ENCODE measurements at places on chromosomes 1 and 21.

- H3K36me3 ChIP-seq: no peaks in the 10 kb centered on the region
- H3K27ac ChIP-seq: no peak overlapping the region
- no peak overlapping the region for H3K4me3 ChIP-seq
- no peaks in the 10 kb centered on the region for H3K27me3 ChIP-seq
- peaks cover 13% of the 10 kb centered on the region for H3K4me1 ChIP-seq
Measured at GRCh38 chr1:235052067-235053008, 76.3 kb downstream of the TOMM20 start.

DNA sequence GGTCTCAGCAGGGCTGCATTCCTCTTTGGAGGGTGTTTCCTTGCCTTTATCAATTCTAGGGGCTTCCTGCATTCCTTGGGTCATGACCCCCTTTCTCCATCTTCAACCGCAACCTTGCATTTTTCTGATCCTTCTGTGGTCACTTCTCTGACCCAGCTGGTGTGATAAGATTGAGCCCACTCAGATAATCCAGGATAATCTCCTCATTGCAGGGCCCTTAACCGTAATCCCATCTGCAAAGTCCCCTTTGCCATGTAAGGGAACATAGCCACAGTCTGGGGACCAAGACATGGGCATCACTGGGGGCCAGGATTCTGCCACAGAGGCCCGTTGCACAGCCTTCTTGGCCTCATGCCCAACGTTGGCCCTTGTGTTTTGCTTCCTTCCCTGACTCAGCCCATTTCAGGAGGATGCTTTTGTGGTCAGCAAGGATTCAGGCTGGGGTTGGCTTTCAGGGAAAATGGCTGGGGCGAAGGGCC, 35.0 kb upstream of the IL19 start:
- no peaks in the 10 kb centered on the region for H3K27me3 ChIP-seq
- H3K4me1 ChIP-seq: peaks cover 42% of the 10 kb centered on the region
- no peak for DNase-seq
- peak overlapping the region; percentile 80 for H3K27ac ChIP-seq
- no peak overlapping the region for H3K4me3 ChIP-seq

DNA sequence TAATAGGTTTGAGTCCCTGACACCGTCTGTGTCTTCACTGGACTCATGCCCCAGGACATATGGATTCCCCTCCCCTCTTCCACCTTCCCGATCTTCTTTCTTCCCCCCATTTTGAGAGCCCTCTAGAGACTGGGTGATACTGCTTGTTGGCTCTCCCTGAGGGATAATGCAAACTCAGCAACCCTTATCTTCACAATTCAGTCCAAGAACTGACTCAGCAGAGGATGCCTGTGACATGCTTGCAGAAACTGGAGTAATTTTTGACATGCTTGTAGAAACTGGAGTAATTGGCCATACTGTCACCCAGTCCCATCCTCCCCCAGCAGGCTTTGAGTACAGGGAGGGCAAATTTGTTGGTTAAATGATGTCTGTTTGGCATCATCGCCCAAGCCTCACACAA, 127.6 kb upstream of the CTTNBP2NL start:
- H3K36me3 ChIP-seq: peaks cover 4% of the 10 kb centered on the region
- H3K4me3 ChIP-seq: no peak overlapping the region
- no peak overlapping the region for H3K27ac ChIP-seq
- H3K4me1 ChIP-seq: no peaks in the 10 kb centered on the region
- H3K27me3 ChIP-seq: peaks cover 26% of the 10 kb centered on the region
- no peak for DNase-seq

- no peaks in the 10 kb centered on the region for H3K27me3 ChIP-seq
- no peak for DNase-seq
- H3K36me3 ChIP-seq: no peaks in the 10 kb centered on the region
- H3K27ac ChIP-seq: no peak overlapping the region
Measured at GRCh38 chr1:177017287-177017852, 147.1 kb downstream of the ASTN1 start.

DNA sequence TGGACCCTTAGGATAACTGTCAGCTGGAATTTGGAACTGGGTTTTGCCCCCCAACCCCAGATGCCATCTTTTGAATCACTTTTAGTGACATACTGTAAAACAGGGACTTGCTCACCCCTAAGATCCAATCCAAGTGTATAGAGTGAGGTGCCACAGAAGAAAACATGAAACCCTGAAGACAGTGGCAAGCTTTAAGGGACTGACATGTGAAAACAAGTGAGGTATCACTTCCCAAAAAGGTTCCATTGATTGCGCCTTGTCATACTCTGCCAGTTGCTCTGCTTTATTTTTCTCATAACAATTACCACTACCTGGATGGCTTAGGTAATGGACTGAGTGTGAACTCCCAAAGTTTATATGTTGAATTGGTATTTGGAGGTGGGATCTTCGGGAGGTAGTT, 115.6 kb downstream of the CSMD2 start:
- no peak overlapping the region for H3K27ac ChIP-seq
- DNase-seq: no peak
- no peaks in the 10 kb centered on the region for H3K36me3 ChIP-seq
- no peak overlapping the region for H3K4me3 ChIP-seq

DNA sequence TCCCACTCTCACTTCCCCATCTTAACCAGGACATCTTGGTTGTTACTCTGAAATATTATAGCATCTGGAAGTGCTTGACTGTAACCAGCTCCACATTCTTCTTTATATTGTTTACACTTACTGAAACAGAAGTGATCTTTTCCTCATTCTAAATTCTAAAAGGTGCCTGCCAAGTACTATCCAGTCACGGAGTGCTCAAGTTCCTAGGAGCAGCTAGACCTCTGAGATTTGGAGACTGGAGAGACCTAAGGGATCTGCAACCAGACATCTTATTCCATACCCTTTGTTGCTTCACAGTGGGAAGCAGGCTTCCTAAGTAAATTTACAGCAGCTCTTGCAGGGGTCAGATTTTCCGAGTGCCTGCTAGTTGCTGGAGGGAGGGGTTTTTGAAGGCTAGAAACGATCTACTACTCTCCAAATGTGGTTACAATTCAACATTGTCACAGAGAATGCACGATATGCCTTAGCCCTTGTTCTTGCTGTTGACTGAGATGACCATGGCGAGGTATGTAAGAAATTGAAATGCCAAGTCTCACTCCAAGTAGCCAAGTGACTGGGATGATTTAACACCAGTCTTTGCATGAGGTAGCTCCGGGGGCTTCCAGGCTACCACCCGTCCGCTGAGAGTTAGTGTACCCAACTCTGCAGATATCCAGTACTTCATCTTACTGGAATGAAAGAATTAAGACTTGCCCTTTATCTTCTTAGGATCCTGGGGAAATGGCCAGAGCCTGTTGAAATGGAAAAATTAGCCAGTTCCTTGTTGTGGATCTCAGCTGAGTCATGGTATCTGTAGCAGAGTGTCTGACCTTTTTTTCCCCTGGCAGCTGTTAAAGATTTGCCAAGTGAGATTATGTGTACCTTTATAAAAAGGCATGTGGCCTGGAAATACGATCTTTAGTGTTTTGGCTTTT, 150.8 kb downstream of the MAST2 start:
- H3K36me3 ChIP-seq: no peaks in the 10 kb centered on the region
- H3K4me3 ChIP-seq: no peak overlapping the region
- no peak for DNase-seq

DNA sequence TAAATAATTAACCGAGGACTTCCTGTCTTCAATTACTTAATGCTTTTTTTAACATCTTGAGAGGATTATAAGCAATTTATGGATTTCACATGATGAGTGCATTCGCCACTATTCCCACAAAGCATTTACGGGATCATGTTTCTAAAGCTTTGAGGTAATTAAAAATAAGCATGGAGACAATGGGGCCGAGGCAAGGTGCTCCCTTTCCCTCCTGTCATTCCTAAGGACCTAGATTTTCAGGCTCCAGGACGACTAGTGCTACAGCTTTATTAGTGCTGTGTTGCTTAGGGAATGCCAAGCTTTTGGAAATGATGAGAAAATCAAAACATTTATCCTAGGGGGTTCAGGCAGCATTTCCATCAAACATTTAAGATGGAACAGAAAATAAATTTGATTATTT, 209.2 kb downstream of the KCTD3 start:
- no peak overlapping the region for H3K4me3 ChIP-seq
- no peak overlapping the region for H3K27ac ChIP-seq
- H3K4me1 ChIP-seq: no peaks in the 10 kb centered on the region
- H3K36me3 ChIP-seq: no peaks in the 10 kb centered on the region
- no peak for DNase-seq
- H3K27me3 ChIP-seq: no peaks in the 10 kb centered on the region

DNA sequence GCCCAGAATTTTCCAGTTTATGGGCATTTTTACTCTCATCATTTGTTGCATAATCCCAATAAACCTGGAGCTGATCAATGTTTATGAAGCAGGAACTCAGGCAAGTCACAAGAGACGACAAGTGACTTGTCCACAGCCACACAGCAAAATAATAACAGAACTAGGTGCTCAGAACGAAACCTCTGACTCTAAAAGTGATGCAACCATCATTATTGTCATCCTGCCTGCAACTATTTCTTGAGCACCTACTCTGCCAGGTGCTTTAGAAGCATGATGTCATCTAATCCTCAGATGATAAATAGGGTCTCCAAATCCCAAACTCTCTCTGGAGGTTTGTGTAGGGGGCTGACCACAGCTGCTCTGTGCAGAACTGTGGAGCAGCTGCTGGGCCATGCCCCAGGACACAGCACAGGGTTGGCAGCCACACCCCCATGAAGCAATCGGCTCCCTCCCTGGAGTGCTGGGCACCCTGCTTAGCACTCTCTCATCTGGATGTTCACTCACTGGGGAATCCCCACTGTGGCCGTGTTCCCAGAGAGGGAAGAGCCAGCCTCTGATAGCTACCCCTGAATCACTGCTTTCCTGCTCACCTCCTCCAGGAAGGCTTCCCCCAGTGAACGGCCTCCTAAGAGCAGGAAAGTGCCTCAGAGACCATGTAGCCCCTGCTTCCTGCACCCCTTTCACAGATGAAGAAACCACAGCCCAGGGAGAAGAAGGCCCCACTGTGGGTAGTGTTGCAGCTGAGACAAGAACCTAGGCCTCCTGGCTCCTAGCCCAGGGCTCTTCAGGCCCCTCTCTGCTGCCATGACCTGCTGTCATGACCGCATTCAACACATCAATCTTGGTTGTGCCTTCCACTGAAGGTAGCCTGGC, 2.1 kb downstream of the TTC22 start:
- DNase-seq: no peak
- no peaks in the 10 kb centered on the region for H3K27me3 ChIP-seq
- H3K4me3 ChIP-seq: peak overlapping the region; percentile 94
- peak overlapping the region; percentile 92 for H3K27ac ChIP-seq
- peaks cover 19% of the 10 kb centered on the region for H3K36me3 ChIP-seq
- peaks cover 54% of the 10 kb centered on the region for H3K4me1 ChIP-seq

DNA sequence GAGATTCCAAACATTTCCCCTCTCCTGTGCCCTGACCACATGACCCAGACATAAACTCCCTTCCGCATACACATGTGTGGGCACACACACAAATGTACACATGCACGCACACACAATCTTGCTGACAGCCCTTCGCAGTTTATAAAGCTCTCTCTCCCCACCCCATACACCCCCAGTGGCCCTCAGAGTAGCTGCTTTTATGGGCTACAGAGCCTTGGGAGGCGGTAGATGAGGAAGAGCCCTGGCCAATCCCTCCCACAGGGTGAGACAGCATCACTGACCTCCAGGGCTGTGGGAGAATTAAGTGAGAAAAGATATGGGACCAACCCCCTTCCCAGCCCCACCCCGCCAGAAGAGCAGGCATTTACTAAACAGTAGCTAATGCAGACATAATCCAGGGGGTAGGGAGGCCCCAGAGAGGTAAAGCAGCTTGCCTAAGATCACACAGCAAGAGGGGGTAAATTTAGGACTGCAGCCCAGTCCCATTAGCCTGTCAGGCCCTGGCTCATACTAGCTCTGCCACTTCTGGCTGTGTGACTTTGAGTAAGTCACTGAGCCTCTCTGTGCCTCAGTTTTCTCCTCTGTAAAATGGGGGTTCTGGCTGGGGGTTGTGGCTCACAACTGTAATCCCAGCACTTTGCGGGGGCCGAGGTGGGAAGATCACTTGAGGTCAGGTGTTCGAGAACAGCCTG, 5.1 kb downstream of the SDC3 start:
- DNase-seq: no peak
- H3K27ac ChIP-seq: no peak overlapping the region
- H3K4me1 ChIP-seq: peaks cover 7% of the 10 kb centered on the region
- peaks cover 10% of the 10 kb centered on the region for H3K27me3 ChIP-seq

DNA sequence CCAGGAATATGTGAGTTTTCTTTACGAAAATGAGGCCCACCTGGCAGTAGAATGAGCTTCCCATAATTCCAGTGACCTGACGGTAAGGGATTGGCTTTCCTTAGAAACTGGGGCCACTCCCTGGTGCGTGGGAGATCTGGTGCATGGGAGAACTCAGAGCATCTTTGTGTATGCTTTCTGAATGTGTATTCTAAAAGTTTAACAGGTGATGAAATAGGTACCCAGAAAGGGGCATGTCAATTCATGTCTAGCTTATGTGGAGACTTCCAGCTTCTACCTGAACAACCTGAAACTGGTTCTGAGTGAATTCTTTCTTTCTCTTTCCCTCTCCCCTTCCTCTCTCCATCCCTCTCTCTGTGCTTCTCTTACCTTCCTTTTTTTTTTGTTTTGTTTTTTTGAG, 15.2 kb upstream of the FCRLA start:
- H3K27me3 ChIP-seq: peaks cover 23% of the 10 kb centered on the region
- no peak overlapping the region for H3K4me3 ChIP-seq
- no peaks in the 10 kb centered on the region for H3K4me1 ChIP-seq
- DNase-seq: no peak

GRCh38 chr1:148363439-148363810, 119.7 kb downstream of the PPIAL4G start:
- DNase-seq: no peak
- peak overlapping the region; percentile 92 for H3K4me3 ChIP-seq
- peak overlapping the region; percentile 82 for H3K27ac ChIP-seq
- peaks cover 12% of the 10 kb centered on the region for H3K27me3 ChIP-seq
- H3K36me3 ChIP-seq: no peaks in the 10 kb centered on the region
- H3K4me1 ChIP-seq: peaks cover 25% of the 10 kb centered on the region

- H3K36me3 ChIP-seq: no peaks in the 10 kb centered on the region
- peak overlapping the region; percentile 88 for H3K27ac ChIP-seq
- H3K27me3 ChIP-seq: no peaks in the 10 kb centered on the region
- peaks cover 38% of the 10 kb centered on the region for H3K4me1 ChIP-seq
Measured at GRCh38 chr1:32334864-32335534, 1.0 kb downstream of the MARCKSL1 start.

DNA sequence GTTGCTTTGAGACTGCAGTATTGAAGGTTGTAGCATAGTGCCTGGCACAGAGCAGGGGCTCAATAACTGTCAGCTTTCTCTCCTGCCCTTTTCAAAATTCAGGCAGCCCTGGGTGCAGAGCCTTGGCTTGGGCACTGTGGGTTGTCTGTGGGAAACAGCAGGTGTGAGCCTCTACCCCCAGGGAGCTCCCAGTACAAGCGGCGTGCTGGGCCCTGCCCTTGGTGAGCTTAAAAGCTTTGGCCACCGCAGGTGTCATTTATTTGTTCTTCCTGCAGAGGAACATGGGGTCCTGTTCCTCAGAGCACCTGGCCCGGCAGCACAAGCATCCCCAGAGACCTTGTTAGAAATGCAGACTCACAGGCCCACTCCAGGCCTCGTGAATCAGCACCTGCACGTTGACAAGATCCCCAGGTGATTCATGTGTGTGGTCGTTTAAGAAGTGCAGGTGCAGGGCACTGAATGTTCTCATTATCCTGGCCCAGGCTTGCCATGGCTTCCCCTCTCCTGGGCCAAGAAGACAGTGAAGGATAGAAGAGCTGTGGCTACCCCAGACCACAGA, 29.9 kb upstream of the IGSF21 start:
- H3K4me1 ChIP-seq: no peaks in the 10 kb centered on the region
- peak overlapping the region; percentile 46 for H3K27ac ChIP-seq
- peaks cover 16% of the 10 kb centered on the region for H3K27me3 ChIP-seq
- no peak for DNase-seq
- no peak overlapping the region for H3K4me3 ChIP-seq
- H3K36me3 ChIP-seq: no peaks in the 10 kb centered on the region

GRCh38 chr1:230306169-230306568, 120.0 kb downstream of the PGBD5 start:
- peaks cover 11% of the 10 kb centered on the region for H3K4me1 ChIP-seq
- no peak for DNase-seq
- H3K36me3 ChIP-seq: no peaks in the 10 kb centered on the region
- H3K4me3 ChIP-seq: no peak overlapping the region
- no peaks in the 10 kb centered on the region for H3K27me3 ChIP-seq

Data from naive thymus-derived CD8-positive, alpha-beta T cell (primary cell).